Hepatocyte (in vitro differentiated cells): ENCODE measurements at places on chromosomes 3 and 15.

GRCh38 chr15:81295486-81296121, 28.3 kb downstream of the STARD5 start:
- DNase-seq: no peak

DNA sequence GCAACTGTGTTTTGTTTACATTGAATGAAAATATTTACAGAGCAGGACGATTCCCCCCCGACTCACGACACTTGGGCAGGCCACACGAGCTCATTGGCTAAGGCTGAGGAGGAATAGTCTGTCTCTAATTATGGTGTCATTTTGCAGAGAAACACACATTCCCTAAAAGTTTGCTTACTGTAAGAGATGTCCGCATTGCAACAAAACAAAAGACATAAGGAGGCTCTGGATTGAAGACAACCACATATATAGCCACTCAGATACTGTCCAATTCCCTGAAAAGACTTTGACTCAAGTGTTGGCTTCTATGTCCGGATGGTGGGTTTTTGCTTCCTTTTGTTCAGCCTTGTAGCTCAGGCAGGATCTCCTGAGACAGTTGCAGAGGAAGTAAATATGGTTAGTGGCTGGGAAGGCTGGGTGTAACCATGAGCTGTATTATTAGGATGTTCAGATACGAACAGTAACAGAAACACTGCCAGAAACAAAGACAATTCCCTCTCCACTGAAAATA, 170.4 kb downstream of the KLHL25 start:
- DNase-seq: no peak

GRCh38 chr15:27449941-27450340, 479.0 kb downstream of the GABRG3 start:
- no peak for DNase-seq

- no peak for DNase-seq
Observed at GRCh38 chr15:67186226-67186649, 68.2 kb downstream of the AAGAB start.

- DNase-seq: no peak
Observed at GRCh38 chr3:106326941-106327695, 458.3 kb upstream of the CBLB start.

- DNase-seq: peak; percentile 16
Observed at GRCh38 chr3:111012388-111013248, 59.0 kb upstream of the NECTIN3 start.

GRCh38 chr3:108127301-108127988, 36.6 kb upstream of the CD47 start:
- no peak for DNase-seq

DNA sequence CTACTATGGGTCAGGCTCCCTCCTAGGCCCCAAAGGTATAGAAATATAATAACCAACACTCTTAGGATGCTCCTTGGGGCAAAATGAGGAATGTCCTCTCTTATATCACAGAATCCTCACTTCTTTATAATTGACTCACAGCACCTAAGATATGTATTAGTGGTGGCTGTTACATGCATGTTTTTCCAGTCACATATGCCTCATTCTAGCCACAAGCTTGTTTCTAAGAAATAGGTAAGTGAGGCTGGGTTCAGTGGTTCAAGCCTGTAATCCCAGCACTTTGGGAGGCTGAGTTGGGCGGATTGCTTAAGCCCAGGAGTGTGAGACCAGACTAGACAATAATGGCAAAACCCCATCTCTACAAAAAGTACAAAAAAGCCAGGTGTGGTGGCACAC, 57.9 kb upstream of the PSMD6 start:
- DNase-seq: no peak

GRCh38 chr3:9109568-9109914, 139.9 kb downstream of the SRGAP3 start:
- DNase-seq: no peak

GRCh38 chr15:63104727-63105126, 16.9 kb upstream of the LACTB start:
- DNase-seq: no peak

DNA sequence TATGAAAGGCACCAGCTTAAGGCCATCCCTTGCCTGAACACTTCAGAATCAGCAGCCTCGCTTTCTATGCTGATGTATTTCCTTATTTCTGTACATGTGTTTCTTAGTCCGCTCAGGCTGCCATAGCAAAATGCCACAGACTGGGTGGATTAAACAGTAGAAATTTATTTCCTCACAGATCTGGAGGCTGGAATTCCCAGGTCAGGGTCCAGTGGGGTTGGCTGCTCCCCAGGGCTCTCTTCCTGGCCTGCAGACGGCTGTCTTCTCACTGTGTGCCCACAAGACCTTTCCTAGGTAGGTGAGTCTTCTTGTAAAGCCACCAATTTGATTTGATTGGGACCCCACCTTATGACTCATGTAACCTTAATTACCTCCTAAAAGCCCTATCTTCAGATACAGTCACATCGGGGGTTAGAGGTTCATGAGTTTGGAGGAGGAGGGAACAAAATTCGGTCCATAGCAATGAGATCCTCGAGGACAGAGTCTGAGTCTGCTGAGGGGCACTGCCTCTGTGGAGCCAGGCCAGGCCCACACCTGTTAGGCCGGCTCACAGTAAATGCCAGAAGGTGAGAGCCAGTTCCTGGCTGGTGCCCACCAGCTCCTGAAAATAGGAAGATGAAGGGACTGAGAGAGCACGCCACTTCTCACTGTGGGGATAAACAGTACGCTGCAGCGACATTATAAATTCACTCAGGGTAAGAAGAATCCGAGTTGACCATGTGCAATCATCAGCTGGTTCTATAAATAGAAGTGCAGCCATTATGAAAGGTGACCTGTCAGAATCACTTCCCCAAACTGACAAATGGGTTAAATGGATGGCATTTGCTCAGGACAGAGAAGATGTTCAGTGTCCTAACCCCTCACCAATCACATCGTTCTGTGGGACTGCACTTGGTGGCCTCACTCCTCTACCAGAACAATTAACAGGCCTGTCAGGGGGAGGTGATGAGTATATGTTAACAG, 41.1 kb downstream of the CTXND1 start:
- no peak for DNase-seq

- no peak for DNase-seq
Observed at GRCh38 chr3:53774414-53774813, 71.8 kb downstream of the CHDH start.

- DNase-seq: no peak
Observed at GRCh38 chr3:186180891-186181481, 72.1 kb upstream of the ETV5 start.

DNA sequence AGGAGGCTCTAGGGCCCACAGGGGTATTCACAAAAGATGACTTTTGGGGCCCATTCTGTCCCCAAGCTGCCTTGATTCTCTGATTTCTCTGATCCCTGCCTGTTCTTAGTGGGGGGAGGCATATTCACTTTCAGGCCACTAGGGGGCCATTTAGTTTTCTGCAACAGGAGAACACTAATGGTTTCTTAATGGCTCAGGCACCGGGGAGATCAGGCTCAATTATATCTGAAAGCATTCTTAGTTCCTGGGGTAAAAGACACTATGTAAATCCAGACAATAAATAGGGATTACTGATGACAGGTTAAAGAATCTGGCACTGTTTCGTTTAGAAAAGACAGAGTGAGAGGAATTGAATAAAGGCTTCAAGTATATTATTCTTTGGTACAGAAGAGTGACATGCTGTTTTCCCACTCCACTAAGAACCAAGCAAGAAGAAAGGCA, 2.5 kb upstream of the INAFM2 start:
- DNase-seq: peak; percentile 83

DNA sequence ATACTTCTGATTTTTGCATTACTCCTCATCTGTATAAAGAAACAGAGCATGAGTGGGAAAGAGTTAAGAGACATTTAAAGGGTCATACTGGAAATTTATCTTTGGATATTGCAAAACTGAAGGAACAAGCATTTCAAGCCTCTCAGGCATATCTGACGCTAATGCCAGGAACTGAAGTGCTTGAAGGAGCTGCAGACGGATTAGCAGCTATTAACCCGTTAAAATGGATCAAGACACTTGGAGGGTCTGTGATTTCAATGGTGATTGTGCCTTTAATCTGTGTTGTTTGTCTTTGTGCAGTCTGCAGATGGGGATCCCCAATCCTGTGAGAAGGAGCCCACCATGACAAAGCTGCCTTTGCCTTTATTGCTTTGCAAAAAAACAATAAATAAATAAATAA, 202.5 kb upstream of the UBE3A start:
- DNase-seq: no peak

- DNase-seq: peak; percentile 37
Observed at GRCh38 chr3:55484191-55484689, 2.9 kb downstream of the WNT5A start.

- DNase-seq: peak; percentile 59
Observed at GRCh38 chr3:25885544-25885943, 95.7 kb downstream of the OXSM start.

DNA sequence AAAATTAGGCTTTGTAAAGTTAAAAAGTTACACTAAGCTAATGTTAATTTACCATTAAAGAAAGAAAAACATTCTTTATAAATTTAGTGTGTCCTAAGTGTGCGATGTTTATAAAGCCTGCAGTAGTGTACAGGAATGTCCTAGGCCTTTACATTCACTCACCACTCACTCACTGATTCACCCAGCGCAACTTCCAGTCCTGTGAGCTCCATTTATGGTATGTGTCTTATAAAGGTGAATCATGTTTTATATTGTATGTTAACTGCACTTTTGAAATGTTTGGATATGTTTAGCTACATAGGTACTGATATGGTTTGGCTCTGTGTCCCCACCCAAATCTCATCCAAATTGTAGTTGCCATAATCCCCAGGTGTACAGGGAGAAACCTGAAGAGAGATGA, 549.7 kb upstream of the EPHA6 start:
- no peak for DNase-seq

DNA sequence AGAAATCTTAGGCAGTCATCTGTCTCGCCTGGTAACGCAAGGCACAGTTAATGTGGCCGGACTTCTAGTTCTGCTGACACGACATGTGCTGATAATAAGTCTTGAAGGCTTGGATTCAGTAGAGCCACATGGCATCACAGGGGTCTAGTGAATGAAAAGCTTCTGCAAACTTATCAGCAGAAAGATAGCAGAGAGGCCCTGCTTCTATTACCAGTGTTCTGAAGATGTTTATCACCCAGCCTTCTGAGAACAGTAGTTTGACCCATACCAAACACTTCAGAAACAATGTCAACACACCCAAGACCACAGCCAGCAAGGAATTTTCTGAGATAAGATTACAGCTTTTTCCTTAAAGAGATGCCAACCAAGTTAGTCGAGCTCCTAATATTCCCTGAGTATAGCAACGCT, 102.7 kb upstream of the UMPS start:
- DNase-seq: peak; percentile 56

GRCh38 chr3:189914799-189915198, 205.9 kb downstream of the P3H2 start:
- no peak for DNase-seq

DNA sequence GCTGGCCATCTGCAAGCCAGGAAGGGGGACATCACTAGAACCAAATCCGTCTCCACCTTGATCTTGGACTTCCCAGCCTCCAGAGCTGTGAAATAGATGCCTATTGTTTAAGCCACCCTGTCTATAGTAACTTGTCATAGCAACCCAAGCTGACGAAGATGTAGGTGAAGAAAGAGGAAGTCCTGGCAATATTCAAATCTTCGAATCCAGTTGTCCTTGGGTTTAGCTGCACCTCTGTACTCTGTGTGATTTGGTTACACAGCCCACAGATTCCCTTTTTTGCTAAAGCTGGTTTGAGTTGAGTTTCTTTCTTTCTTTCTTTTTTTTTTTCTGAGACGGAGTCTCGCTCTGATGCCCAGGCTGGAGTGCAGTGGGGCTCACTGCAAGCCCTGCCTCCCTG, 68.0 kb upstream of the XCR1 start:
- DNase-seq: no peak

- DNase-seq: no peak
Observed at GRCh38 chr3:126131881-126132750, 48.2 kb upstream of the SLC41A3 start.

GRCh38 chr3:4166540-4166939, 136.6 kb upstream of the SETMAR start:
- no peak for DNase-seq

GRCh38 chr15:34708422-34708821, 46.4 kb downstream of the GJD2 start:
- peak; percentile 66 for DNase-seq

GRCh38 chr3:177602601-177603147, 405.4 kb upstream of the TBL1XR1 start:
- DNase-seq: no peak

DNA sequence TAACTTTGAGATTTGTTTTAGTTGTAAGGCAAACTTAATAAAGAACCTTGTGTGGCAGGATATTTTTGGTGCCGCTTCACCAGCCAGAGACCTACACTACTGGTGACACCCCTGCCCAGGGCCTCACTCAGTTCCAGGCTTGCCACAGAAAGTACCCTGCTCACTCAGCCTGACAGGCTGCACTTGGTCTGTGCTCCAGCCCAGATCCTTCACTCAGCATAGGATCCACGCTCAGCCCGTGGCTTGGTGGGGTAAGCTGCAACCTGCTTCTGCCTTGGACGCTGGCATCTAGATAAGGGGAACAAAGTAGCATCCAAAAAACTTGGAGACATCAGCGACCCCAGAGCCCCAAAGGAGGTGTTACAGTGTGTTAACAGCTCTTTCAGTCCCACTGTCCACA, 825.5 kb downstream of the EPHA3 start:
- no peak for DNase-seq

DNA sequence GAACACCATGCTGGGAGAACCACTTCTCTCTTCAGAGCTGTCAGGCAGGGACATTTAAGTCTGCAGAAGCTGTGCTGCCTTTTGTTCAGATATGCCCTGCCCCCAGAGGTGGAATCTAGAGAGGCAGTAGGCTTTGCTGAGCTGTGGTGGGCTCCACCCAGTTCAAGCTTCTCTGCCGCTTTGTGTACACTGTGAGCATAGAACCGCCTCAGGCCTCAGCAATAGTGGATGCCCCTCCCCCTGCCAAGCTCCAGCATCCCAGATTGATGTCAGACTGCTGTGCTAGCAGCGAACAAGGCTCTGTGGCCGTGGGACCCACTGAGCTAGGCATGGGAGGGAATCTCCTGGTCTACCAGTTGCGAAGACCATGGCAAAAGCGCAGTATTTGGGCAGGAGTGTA, 121.6 kb downstream of the NFKBIZ start:
- no peak for DNase-seq

- no peak for DNase-seq
Observed at GRCh38 chr3:31125413-31126020, 231.1 kb upstream of the GADL1 start.

DNA sequence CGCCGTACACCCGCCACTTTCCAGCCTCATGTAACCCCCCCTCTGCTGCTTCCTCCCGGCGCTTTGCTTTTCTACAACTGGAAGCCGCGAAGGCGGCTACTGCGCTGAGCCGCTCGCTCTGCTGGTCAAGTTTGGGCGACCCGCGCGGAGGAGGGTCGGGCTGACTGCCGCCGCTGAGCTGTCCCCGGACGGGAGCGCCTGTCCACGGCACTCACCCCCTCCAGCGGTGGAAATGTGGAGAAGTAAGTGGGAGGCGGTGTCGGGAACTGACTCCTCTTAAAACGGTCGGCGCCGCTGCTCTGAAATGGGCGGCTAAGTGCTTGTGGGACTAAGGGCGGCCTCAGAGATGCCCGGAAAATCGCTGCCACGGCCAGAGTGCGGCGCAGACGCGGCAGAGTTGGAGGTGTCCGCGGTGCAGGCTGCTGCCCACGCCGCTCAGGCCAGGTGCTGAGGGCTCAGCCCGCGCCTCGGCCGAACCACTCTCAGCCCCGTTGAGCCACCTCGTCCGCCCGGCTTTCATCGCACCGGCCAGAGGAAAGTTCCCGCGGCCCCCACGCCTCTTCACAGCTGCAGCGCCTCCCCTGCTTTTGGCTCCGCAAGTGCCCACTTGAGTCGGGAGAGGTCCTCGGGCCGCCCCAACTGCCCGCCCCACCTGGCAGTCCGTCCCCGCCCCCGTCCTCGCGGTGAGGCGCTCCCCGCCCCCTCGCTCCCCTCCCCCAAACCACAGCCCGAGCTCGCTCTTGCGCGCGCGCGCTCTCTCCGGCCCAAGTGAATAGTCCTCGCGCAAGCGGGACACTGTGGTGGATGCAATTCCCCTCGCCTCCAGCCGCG, at the start of gene EPHA6:
Gene EPHA6 (plus strand): TSS at position 775 of the 831 bp plus-strand sequence.
- peak; percentile 85 for DNase-seq
